NCI-H1436 (cell line): ENCODE measurements at places on chromosomes 1 and 21.

DNA sequence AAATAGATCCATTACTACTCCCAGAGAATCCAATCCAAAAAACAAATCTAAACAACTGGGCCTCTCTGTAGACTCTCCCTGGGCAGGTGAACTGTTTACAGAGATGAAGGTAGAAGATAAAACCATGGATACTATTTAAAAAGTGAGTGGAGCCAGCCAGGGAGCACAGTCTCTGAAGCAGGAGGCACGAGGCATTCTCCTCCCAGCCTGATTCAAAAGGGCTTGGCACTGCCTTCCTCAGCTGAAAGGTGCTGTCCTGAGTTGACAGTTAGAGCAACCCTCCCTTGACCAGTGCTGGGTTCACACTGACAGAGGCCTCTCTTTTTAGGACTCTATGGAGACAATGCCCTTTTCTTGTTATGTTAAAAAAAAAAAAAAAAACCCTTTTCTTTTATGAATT is 36.8 kb downstream of the HENMT1 start:
- no peak for DNase-seq

- no peak for DNase-seq
Observed at GRCh38 chr1:20634065-20634593, 871 bp downstream of the PINK1 start.

GRCh38 chr1:64038965-64039364 is 164.5 kb upstream of the UBE2U start:
- DNase-seq: no peak

GRCh38 chr21:39555911-39556590 is 56.7 kb upstream of the B3GALT5 start:
- peak; percentile 51 for DNase-seq

GRCh38 chr1:6247651-6248050 is 3.7 kb downstream of the HES3 start:
- no peak for DNase-seq

DNA sequence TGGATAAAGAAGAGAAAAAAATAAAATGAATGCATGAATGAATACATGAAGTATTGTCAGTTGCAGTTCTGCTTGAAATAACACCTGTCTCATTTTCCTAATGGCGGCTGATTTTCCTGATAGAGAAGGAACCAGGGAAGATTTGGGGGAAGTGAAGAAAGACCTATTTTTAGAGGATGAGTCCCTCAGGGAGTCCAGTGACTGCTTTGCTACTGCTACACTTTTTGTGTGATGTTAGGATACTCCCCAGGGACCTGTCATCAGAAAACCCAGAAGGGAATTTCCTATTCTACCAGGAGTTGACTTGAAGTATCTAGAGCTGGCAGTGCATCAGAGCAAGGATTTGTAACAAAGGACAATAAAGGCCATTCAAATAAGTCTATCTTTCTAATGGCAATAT is 114.8 kb downstream of the MAB21L3 start:
- DNase-seq: no peak

- no peak for DNase-seq
Observed at GRCh38 chr1:193538680-193539079, 352.3 kb upstream of the B3GALT2 start.

DNA sequence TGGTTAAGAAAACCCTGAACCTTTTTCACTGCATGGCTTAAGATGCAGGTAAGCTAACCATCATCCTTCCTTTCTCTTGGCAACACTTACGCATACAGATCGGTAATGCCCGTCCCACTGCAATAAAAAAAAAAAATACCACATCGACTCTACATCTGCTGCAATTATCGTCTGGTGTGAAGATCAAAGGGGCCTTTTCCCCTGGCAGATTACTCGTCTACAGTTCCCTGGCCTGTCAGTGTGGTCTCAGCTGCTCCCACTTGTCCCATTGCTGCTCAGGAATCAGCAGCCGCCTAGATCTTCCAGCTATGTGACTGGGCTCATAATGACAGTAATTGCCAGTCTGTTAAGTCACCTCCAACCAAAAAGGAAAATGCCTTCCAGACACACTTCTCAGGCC is 133.1 kb downstream of the SETD4 start:
- DNase-seq: peak; percentile 15

- no peak for DNase-seq
Observed at GRCh38 chr1:33905241-33905640, 41.4 kb downstream of the HMGB4 start.

DNA sequence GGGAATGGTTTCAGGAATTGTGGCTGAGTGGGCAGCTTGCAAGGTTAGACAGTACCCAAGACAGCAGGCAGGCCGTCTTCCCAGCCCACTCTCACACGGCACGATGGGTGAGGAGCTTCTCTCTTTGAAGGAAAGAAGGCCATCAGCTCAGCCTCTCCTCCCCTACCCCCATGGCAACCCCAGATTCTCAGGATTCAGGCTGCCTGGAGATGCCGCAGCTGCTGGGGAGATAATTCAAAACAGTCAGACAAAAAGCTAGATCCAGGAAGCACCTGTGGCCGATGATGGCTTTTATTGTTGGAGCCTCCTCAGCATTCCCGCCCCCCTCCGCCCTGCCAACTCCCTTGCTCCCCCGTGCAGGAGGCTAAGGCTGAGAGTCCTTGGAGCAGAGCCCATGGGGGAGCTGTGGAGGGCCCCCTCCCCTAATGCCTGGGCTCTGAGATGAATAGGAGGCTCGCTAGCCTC is 220.5 kb downstream of the TRABD2B start:
- DNase-seq: peak; percentile 61

DNA sequence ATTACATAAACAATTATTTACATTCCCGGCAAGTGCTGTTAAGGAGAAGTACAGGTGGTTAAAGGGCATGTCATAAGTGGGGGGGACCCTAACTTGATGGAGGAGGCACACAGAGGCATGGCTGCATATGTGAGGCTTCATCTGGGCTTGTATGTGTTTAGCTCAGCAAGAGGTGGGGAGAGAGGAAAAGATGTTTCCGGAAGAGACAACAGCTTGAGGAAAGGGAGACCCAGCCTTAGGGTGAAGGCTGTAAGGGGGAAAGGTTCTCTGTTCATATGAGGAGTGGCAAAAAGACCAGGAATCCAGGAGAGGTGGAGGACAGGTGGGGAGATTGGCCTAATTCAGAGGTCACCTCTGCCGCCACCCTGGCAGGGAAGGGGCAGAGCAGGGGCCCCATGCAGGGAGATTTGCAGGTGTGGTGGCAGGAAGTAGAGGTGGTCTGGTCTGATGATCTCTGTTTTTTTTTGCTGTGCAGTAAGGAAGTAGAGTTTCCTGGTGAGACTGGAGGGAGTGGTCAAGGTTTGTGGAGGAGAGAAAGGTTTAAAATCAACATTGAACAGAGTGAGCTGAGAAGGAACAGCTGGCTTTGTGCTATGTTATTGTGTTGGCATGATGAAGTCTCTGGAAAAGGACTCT is 9.0 kb downstream of the TRAF5 start:
- DNase-seq: no peak

DNA sequence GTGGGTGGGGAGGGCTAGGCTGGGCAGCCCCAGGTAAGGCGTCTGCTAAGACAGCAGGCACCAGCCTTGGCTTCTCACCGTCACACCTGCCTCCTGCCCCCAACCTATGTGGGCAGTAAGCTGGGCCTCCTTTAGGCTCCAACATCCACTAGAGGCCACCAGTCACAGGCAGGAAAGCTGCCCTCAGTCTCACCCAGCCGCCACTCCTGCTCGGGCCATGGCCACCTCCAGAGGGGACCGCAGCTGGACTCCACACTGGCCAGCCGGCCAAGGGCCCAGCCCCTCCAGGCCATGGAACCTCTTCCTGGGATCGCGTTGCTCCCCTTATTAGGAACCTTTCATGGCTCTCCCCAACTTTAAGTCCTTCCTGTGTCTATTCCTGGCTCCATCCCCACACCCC is 74.5 kb downstream of the MRPL37 start:
- DNase-seq: no peak
